ENCODE measurements at places on chromosomes 16 and 17.
A peak's percentile ranks its signal among the peaks of the same experiment; 100 is the strongest.

DNA sequence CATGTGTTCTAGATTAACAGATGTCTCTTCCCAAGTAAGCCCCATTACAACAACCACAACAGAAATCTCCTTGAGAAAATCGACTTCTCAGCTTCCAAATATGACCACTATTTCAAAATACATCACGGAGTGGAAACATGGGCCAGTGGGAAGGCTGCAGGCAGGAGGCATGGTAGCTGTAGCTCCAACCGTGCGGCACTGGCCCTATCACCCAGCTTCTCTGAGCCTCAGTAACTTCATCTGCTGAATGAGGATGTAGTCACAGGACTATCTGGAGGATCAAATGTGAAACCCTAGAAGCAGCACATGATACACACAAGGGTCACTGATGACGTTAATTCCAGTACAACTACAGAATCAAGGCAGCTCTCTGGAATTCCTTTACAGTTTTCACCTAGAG is 112.2 kb downstream of the VPS53 start:
- DNase-seq = no peak

GRCh38 chr17:76394166-76394565 is 9.8 kb downstream of the SPHK1 start:
- peak; percentile 87 for DNase-seq

DNA sequence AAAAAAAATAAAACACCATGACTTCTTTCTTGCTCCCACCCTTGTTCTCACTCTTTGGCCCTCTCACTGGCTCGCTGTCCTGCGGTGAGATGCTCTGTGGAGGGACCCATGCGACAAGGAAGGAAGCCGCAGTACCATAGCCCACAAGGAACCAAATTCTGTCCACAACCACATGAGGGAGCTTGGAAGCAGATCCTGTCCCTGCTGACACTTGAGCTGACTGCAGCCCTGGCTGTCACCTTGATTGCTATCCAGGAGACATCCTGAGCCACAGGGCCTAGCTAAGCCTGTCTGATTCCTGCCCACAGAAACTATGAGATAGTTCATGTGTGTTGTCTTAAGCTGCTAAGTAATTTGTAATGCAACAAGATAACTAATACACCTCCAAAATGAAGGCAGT is 4.8 kb upstream of the MT2A start:
- DNase-seq = peak; percentile 68

GRCh38 chr16:17426451-17426850 is 44.3 kb downstream of the XYLT1 start:
- DNase-seq = no peak

DNA sequence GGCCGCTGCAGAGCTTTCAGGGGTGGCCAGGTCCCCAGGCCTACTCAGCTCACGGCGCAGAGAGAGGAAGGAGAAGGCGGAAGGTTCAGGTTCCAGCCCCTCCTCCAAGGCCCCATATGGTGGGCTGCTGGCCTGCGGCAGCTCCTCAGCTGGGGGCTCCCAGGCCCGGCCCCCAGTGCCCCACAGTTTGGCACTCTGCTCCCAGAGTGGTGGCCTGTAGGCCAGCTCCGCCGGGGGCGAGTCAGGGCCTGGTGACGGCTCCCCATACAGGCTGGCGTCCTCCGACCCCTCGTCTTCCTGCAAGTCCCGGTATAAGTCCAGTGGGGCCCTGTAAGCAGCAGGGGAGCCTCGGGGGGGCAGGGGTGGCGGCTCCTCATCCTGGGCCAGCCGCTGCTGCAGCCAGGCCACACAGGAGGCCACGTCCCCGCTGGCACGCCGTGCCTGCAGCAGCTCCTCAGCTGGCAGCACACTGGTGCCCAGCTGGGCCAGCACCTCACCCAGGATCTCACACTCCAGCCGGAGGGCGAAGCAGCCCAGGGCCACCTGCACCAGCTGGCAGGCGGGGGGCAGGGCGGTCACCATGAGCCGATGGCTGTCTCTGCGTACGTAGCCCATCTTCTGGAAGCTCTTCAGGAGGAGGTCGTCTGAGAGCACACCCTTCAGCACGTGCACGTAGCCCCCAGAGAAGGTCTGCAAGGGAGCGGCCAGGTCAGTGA is 3.7 kb downstream of the SPATA2L start:
- DNase-seq = no peak

GRCh38 chr16:70467608-70468007 is 13.2 kb downstream of the FCSK start:
- no peak for DNase-seq

- DNase-seq = no peak
These were observed 14.3 kb downstream of the SGCA start for GRCh38 chr17:50180111-50180510.

- peak; percentile 99 for DNase-seq
These were observed 194.0 kb upstream of the CIBAR2 start for GRCh38 chr16:85306071-85306792.

DNA sequence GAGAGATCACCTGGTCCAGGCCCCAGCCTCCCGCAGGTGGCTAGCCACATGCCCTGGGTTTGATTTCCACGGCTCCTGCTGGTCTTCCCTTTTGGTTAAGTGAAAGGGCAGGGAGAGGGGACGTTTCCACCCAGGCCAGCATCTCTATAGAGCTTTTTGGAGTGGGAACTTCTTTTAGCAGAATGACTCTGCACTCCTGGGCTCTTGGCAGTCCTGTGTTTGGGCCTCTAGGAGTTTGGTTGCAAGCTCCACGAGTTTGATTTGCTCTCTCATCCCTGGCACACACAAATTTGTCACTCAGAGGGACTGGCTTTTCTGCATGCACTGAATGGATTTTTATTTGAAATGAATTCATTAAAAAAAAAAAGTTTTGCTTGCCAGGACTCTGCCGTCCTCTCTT is 32.8 kb downstream of the MSI2 start:
- no peak for DNase-seq

GRCh38 chr17:81539961-81540675 is 11.9 kb downstream of the FSCN2 start:
- DNase-seq = no peak

DNA sequence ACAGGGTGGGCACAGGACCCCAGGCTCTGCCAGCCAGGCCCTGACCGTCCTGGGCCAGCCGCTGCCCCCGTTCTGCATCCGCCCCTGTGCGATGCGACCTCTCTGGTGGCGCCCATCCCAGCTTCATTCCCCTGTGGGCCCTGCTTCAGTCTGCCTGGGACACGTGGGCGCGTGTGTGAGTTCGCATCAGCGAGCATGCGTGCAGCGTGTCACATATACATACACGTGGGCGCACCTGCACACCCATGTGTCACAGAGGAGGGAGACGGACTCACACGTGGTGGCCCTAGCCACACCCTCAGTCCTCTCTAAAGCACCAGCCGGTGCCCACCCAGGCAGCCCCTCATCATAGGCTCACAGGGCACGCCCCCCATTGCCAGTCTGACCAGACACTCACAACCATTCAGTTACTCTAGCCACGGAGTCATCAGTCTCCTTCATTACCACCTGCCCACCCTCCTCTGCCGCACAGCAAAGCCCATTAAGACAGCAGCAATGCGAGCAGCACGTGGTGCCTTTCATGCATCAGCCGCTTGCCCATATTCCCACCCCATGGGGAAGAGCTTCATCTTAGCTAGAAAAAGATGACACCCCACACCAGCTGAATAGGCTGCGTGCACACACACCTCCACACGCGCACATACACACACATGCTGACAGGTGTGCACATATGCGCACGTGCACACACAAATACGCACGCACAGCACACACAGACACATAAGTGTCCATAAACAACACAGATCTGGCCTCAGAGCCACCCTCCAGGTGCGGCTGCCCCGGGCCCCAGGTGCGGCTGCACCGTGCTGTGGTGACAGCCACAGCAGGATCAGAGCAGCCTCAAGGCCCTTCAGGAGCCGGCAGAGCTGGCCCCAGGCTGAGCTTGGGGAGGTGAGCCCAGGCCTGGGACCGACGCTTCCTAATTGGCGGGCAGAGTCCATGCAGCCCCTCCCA is 9.5 kb upstream of the CDH15 start:
- no peak for DNase-seq

- DNase-seq = peak; percentile 27
These were observed 18.9 kb downstream of the KPNA2 start for GRCh38 chr17:68054296-68054900.

- no peak for DNase-seq
These were observed 147.2 kb downstream of the RBFOX3 start for GRCh38 chr17:79463421-79464317.

DNA sequence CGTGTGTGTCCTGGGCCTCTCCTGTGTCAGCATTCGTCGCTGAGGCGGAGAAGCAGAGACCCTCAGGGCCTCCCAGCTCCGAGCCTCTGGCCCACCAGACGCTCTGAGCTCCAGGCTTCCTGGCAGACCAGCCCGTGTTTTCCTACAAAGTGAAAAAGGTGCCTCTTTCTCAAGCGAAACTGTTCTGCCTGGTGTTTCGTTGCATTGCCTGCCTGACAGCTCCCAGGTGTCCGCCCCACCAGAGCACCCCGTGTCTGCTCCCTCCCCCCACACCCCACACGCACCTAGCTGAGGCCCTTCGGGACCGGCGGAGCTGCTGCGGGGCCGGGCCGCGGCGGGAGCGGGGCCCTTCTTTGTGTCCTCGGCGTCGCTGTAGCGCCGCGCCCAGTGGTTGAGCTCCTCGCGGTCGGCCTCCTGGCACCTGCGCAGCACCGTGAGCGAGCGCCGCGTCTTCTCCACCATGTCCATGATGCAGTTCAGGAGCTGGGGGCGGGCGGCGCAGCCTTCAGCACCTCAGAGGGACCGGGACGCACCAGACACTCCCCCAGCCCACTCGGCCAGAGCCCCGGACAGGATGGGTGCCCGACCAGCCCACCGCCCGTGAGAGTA is 14.7 kb upstream of the PABPN1L start:
- DNase-seq = no peak

DNA sequence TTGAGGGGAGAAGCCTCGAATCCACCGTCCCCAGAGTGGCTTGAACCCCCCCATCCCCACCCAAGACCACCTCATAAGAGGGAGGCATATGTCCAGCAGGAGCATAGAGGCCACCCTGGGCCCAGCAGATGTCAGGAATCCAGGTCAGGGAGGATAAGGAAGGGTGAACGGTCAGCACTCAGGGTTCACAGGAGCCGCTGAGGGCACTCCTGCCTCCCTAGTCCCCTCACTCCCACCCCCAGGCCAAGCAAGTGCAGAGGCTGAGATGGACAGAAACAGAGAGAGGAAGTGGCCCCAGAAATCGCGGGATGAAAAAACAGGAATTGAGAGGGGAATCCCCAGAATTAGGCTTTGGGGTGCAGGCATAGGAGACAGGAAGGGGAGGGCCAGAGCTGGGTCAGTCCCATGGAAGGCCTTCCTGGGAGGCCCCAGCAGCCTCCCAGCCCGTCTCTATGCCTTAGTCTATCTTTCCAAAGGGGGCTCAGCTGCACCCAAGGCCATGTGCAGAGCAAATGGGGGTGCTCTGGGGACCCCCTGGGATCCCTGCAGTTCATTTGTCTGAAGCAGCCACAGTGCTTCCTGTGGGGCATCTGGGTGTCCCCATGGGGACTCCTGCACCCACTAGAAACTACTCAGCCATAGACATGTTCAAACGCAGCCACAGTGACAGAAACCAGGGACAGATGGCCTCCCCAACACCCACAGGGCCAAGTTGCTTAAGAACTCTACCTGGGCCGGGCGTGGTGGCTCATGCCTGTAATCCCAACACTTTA is 1.7 kb downstream of the CMTM3 start:
- DNase-seq = no peak

GRCh38 chr16:67260426-67261063 is 11.8 kb downstream of the SLC9A5 start:
- DNase-seq = peak; percentile 58

DNA sequence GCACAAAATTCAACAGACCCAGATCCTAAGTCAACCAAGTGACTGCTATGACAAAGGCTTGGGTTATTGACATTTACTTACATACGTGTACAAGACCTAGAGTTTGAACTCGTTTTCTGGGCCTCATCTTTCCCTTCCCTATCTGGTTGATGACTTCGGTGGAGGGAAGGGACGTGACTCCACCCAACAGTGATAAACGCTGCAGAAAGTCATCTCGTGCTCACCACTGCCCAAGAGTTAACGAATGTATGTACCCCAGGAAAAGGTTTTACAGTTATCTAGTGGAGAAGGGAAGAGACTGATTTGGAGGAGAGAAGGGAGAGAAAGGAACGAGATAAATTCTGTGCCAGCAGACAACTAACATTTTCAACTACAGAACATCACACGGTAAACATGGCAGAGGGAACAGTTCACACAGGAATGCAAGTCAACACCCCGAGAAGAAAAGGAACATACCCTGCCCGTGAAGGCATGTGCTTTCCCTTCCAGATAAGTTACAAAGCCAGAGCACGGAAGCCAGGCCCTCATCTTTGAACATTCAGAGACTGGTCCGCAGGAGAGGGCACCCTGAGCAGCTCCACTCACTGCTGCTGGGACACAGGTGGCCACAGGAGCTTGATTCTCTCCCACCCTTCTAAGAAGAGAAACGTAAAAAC is 13.9 kb upstream of the CYTH1 start:
- DNase-seq = no peak

DNA sequence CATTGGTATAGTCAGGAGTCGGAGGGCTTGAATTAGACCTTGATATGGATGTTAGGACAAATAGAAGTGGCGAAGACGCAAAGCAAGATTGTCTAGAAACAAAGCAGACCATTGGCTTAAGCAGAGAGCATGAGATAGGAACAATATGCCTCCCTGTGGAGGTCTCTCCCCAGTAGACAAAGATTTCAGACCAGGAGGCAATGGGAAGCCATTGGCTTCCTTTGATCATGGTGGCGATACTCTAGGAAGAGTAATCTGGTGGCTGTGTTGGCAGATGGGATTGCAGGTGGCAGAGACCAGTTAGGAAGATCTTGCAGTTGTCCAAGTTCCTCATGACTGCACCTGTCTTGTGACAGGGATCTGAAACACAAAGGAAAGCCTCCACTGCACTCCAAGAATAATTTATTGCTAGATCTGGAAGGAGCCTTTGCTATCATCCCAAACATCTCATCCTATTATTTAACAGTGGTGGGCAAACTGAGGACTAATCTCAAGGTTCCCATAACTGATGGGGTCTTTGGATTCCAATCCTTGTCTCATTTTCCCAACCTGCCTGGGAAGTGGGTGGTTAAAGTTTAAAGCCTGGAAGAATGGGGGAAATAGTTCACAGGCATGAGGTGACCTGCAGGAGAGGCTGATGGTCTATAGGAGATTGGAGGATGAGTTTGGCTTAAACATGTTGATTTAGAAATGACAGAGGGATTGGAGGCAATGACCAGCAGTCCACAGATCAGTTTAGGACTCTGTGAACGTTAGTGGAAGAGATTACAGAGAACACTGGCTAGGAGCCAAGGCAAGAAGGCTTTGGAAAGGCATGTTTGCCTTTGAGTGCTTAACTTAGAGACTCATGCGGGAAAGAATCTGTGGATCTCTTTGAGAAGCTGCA is 37.0 kb downstream of the HLF start:
- DNase-seq = peak; percentile 55

- no peak for DNase-seq
These were observed 3.0 kb upstream of the CCL1 start for GRCh38 chr17:34366010-34366409.

Data from thyroid gland (tissue), 4 donors.